SK-N-SH (cell line): ENCODE measurements at places on chromosomes 7 and 10. TPM values are rescaled to one million over a fixed set of nuclear protein-coding genes. Genes with fewer than 3 reads are reported as not detected.

Gene GATA3
- polyA plus RNA-seq, result 5.1 and 14.3 TPM in 2 replicates

Gene PRKG1
- 4.1 and 4.3 TPM in 2 replicates for polyA plus RNA-seq

DNA sequence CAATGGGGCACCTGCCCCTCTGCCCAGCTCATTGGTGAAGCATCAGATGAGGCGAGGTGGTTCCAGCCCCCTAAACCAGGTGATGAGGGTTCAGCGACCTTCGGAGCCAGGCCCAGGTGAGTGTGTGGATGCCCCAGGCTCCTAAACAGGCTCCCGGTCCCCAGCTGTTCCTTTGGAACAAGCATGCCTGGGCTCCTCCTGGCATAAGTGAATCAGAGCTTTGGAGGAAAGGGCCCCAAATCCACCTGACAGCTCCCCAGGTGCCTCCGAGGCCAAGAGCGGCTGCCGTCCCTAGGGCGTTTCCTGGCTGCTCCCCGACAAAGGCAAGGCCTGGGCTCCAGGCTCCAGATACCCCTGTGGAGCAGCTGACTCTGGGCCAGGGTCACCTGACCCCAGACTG is 61.3 kb downstream of the YKT6 start:
- H3K4me1 ChIP-seq, result peaks cover 57% of the 10 kb centered on the region
- no peaks in the 10 kb centered on the region for H3K36me3 ChIP-seq
- H3K4me3 ChIP-seq, result no peak overlapping the region
- no peak overlapping the region for H3K27ac ChIP-seq
- DNase-seq, result no peak

Gene CRTAC1
- 0.05 and 0.18 TPM in 2 replicates for polyA plus RNA-seq

Gene MYL10
- polyA plus RNA-seq, result not detected in 2 replicates

DNA sequence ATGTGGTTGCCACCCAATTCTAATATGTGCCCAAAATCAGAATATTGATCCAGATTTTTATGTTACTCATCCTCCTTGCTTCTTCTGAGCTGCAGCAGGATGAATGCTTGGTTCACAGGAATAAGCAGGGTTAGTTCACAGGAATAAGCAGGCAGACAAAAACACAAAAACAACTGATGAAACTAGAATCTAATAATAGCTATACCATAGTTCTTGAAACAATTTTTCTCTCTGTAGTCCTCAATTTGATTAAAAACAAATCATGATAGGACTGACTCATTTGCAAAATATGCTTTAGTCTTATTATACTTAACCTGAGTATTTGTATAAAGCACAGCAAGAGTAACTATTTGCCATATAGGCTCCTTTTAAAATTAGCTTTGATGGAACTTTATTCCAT is 24.4 kb upstream of the ARHGAP12 start:
- no peaks in the 10 kb centered on the region for H3K36me3 ChIP-seq
- no peak overlapping the region for H3K27ac ChIP-seq
- no peaks in the 10 kb centered on the region for H3K27me3 ChIP-seq
- DNase-seq, result no peak

DNA sequence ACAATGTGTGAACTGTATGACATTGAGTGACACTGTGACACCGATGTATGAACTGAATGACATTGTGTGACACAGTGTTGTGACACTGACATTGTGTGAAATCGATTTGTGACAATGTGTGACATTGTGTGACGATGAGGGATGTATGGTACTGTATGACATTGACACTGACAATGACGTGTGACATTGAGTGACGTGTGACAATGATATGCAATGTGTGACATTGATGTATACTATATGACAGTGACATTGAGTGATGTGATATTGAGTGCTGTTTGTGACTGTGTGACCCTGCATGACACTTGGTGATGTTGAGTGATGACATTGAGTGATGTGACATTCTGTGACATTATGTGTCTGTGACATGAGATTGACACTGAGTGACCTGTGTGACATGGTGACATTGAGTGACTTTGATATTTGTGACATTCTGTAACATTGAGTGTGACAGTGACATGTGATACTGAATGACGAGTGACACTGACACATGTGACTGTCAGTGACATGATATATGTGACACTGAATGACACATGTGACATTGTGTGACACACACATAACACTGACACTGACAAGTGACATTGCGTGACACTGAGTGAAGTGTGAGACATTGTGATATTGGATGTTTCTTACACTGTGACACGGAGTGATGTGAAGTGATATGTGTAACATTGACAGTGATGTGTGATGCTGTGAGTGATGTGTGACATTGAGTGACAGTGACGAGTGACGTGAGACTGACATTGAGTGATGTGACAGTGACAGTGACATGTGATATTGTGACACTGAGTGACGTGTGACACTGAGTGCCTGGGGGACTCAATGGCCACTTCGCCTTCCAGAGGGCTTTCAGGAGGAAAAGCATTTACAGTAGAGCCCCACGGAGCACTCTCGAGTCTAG is 167.5 kb downstream of the PRKAG2 start:
- no peak overlapping the region for H3K27ac ChIP-seq
- H3K4me1 ChIP-seq, result peaks cover 27% of the 10 kb centered on the region
- DNase-seq, result no peak

Gene DYDC2
- 0.08 and 0.10 TPM in 2 replicates for polyA plus RNA-seq

Gene PPP1R3C
- 9.0 and 11.5 TPM in 2 replicates for polyA plus RNA-seq

Gene RPA3
- polyA plus RNA-seq, result 31.3 and 39.0 TPM in 2 replicates

DNA sequence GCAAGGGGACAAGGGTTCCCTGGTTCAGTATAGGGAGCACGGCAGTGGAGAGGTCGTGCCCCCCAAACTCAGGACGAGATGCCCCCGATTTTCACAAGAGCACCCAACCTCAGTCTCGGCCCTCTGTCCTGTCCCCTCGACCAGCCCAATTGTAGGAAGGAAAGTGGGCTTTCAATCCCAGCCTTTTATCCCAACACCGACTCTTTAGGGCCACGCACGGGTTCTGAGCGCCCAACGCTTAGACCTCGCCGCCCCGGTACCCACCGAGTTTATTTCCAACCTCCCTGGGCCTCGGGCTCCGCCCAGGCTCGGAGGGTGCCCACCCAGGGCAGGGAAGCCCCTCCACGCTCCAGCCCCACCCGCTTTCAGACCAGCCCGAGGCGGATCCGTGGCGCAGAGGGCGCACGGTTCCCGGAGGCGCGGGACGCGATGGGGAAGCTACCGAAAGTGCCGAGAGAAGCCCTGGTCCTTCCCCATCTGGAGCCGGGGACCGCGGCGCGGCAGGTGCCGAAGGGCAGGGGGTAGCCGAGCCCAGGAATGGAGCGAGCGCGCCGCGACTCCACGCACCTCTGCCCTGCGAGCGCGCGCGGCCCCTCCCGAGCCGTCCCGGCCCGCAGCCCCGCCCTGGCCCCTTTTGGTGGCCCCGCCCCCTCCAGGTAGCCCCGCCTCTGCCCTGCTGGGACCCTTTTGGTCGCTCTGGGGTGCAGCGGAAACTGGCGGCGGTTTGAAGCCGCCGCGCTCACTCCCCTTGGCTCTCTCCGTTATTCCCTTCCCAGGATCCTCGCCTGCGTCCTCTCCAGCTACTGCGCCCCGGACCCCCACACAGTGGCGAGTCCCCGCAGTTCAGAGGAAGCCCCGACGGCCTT is 20.4 kb downstream of the GRID2IP start:
- peak; percentile 79 for DNase-seq
- peaks cover 54% of the 10 kb centered on the region for H3K27me3 ChIP-seq
- peaks cover 8% of the 10 kb centered on the region; the same call in 1 of the 2 replicates for H3K4me1 ChIP-seq
- no peaks in the 10 kb centered on the region for H3K36me3 ChIP-seq
- peak overlapping the region; percentile 55; the same call in 1 of the 2 replicates for H3K4me3 ChIP-seq

Gene CHST15
- 0.02 TPM in 2 replicates for polyA plus RNA-seq

DNA sequence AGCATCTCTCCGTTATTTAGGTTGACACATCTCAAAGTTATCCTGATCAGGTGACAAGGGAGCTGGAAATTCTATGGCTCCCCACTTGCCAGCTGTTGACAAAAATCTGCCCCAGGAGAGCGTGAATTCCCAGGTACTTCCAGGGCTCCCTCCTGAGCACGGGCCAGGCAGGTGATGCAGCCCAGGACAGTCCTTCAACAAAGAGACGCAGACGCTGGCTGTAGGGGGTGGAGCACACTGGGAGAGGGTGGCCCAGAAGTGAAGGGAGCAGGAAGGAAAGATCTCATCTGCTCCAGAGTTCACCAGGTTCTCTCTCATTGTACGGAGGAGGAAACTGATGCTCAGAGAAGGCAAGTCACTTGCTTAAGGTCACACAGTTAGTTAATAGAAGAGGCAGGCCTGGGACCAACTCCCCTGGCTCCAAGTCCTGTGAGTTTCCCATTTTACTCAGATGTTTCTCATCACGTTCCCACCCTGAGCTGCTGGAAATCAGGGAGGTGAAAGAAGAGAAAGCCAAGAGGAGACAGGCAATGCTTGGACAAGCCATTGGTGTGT is 41.0 kb upstream of the CHST3 start:
- H3K4me1 ChIP-seq, result peaks cover 17% of the 10 kb centered on the region
- H3K27me3 ChIP-seq, result no peaks in the 10 kb centered on the region; the same call in 1 of the 2 replicates
- H3K27ac ChIP-seq, result no peak overlapping the region
- H3K4me3 ChIP-seq, result no peak overlapping the region
- DNase-seq, result no peak

GRCh38 chr7:110960811-110961210 is 130.1 kb upstream of the LRRN3 start:
- H3K4me1 ChIP-seq, result no peaks in the 10 kb centered on the region
- H3K27ac ChIP-seq, result no peak overlapping the region
- H3K27me3 ChIP-seq, result no peaks in the 10 kb centered on the region
- DNase-seq, result no peak
- H3K4me3 ChIP-seq, result no peak overlapping the region

DNA sequence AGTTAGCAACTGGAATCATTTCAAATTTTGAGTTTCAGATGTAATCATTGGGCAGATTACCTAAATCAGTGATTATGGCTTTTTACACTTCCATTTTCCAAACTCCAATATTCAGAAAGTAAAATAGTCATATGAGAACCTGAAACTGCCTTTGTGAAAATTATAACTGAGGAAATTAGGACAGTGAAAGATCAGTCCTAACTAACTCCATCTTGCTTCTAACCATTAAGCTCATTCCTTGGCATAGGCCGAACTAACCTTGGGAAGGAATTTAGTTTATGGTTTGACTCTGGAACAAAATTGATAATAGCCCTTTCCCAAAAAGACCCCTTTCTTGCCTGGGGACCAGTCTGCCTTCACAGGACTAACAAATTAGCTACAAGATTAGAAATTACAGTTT is 2.2 kb downstream of the CRPPA start:
- peaks cover 15% of the 10 kb centered on the region; the same call in 1 of the 2 replicates for H3K4me1 ChIP-seq
- no peaks in the 10 kb centered on the region; the same call in 1 of the 2 replicates for H3K27me3 ChIP-seq
- no peak overlapping the region for H3K4me3 ChIP-seq
- no peaks in the 10 kb centered on the region for H3K36me3 ChIP-seq
- H3K27ac ChIP-seq, result no peak overlapping the region
- DNase-seq, result no peak

Gene KIF20B
- 1.5 and 2.0 TPM in 2 replicates for polyA plus RNA-seq

DNA sequence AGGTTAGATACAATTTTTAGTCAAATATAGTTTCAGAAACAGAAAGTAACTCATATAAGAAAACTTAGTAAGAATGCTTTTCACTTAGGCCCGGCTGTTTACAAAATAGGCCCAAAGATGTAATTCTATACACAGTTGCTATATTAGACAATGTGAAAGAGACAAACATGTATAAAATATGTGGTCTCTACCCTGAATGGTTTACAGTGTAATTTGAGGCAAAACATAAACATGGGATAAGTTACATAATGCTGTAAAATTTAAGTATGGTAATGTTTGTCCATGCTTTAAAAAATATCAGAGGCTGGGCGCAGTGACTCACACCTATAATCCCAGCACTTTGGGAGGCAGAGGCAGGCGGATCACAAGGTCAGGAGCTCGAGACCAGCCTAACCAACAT is 18.7 kb downstream of the KRIT1 start:
- no peaks in the 10 kb centered on the region for H3K4me1 ChIP-seq
- H3K27me3 ChIP-seq, result no peaks in the 10 kb centered on the region
- peaks cover 86% of the 10 kb centered on the region for H3K36me3 ChIP-seq
- no peak overlapping the region for H3K27ac ChIP-seq
- no peak overlapping the region for H3K4me3 ChIP-seq

Gene ANKRD61
- 0.50 and 0.53 TPM in 2 replicates for polyA plus RNA-seq

Gene A1CF
- polyA plus RNA-seq, result not detected in 2 replicates

- no peak overlapping the region for H3K4me3 ChIP-seq
- H3K27me3 ChIP-seq, result no peaks in the 10 kb centered on the region
- H3K27ac ChIP-seq, result no peak overlapping the region
- DNase-seq, result no peak
- H3K36me3 ChIP-seq, result no peaks in the 10 kb centered on the region
Measured at GRCh38 chr7:69245646-69246045, 352.6 kb upstream of the AUTS2 start.
